WTC11 (cell line): ENCODE measurements at places on chromosomes 1 and 21.

GRCh38 chr1:35532497-35533223, 24.5 kb downstream of the KIAA0319L start:
- DNase-seq = no peak

DNA sequence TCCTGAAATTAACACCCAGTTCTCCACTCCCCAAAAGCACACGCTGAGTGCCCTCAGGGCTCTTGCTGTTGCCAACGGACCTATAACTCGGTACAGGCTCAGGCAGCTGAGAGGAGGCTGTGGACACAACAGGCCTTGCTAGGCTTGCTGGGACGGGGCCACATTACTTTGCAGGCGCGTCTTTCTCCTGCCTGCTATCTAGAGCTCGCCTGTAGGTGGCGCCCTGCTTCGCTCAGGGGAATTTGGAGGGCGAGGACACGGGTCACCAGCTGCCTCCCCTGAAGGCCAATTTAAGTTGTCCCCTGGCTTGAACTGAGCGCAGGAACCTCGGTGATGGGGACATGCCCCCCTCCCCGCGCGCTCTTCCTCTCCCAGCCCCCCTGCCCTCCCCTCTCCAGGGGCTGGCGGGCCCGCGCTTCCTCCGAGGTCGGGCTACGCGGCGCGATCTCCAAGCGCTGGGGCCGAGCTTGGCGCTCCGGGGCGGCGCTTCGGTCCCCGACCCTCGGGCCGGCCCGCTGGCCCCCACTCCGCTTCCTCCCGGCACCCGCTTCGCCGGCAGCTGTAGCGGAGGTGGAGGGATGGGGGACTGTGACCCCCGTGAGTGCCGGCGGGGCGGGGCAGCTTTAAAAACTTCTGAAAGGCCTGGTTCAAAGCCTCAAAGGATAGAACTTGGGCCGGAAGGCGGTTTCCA, 32.4 kb upstream of the NFIA start:
- DNase-seq = peak; percentile 97

- DNase-seq = no peak
Observed at GRCh38 chr1:227943381-227944089, 4.2 kb downstream of the WNT9A start.

GRCh38 chr1:224198572-224198971, 15.5 kb downstream of the DEGS1 start:
- no peak for DNase-seq

DNA sequence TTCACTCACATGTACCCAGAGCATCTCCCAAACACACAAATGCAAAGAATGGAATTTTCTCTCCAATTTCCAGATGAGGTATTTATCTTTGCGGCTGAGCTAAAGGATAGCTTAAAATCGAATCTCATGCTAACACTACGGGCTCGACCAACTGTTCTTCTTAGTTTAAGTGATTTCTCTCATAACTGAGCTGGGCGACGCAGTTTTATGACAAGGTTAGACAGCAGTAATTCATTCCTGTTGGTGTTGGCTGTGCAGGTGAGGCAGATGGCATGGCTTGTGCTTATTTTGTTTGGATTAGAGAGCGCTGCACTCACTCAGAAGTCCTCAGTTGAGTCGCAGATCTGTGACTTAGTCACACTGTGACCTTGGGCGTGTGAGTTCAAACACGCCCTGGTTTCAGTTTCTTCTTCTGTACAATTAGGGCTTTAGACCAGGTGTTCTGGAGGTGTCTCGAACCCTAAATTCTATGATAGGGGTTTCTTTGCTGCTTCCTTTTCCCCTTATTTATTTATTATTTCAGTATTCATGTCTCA, 41.5 kb upstream of the MRPS6 start:
- DNase-seq = no peak

GRCh38 chr1:20185834-20186782, at the start of the genes PLA2G2C and UBXN10:
Gene PLA2G2C, minus strand, starts transcription at chr1:20186518. Its CDS starts 9,155 bp downstream, at chr1:20177363.
Gene UBXN10, plus strand, starts transcription at chr1:20186096. Its CDS starts 4,466 bp downstream, at chr1:20190562.
- peak; percentile 81 for DNase-seq

GRCh38 chr1:43995984-43996732, 4.8 kb downstream of the CCDC24 start:
- no peak for DNase-seq

GRCh38 chr1:186609183-186609582, 71.0 kb downstream of the PTGS2 start:
- DNase-seq = no peak

DNA sequence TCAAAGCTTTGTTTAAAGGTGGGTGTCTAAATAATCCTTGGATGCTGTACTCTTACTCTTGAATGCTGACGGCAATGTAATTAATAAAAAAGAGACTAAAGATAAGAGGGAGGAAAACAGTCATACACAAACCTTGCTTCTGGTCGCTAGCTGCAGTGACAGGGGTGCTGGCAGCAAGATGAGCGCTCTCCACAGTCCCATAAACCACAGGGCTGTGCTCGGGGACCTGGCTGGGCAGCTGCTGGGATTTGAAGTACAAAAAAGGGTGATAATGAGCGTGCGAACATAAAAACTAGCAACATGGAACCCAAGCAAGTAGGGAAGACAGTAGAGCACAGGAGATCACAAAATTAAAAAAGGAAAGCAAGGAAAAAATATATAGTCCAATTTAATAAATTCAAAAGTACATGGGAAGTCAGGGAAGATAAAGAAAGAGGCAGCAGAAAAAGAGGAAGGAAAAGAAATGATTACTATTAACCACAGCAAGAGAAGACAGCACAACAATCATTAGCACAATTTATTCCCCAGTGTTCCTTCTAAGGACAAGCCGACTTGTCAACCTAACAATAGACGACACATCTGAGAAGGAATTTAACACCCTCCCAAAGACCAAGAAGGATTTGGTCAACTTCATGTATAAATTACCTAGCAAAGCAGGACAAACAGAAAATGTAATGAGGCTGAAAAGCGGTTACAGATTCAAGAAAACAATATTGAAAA, 162.9 kb upstream of the HP1BP3 start:
- DNase-seq = no peak

GRCh38 chr1:55986003-55986402, 593.4 kb downstream of the PLPP3 start:
- no peak for DNase-seq

GRCh38 chr1:25204797-25205480, 27.4 kb downstream of the SYF2 start:
- DNase-seq = no peak

DNA sequence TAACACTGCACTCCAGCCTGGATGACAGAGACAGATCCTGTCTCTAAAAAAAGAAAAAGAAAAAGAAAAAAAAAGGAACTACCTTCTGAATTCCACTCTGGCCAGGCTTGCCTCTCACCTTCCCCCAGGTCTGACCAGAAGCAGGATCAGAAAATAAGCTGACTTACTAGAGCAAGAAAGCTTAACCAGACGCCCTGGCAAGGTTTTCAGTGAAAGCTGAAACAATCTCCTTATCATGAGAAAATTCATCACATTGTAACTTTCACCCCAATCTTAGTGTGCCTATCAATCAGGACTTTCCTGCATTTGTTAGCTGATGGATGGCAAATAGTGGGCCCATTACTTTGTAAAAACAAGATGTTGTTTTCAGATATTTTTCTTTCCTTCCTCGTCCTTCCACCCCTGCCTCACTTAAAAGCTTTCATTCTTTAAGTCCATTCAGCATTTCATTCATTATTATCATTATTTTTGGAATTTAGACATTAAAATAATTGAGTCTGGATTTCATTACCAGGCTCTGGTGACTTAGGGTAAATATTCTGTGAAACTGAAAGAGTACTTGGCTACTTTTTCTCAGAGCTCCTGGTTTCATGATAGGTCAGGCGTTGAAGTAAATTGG, 96.5 kb upstream of the CD34 start:
- no peak for DNase-seq

GRCh38 chr1:121516234-121516967, 331.6 kb downstream of the SRGAP2C start:
- no peak for DNase-seq

DNA sequence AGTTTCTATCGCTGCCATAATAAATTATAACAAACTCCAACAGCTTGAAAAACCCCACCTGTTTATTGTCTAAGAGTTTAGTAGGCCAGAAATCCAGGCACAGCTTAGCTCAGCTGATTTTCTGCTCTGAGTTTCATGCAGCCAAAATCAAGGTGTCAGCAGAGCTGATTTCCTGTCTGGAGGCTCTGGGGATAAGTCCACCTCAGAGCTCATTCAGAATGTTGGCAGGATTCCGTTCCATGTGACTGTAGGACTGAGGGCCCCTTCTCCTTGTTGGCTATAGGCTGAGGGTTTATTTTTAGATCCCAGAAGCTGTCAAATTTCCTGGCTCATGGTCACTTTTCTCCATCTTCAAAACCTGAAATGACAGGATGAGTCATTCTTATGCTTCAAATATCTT, 91.6 kb upstream of the CHODL start:
- DNase-seq = no peak

GRCh38 chr1:155093911-155094621, 15.4 kb downstream of the EFNA3 start:
- DNase-seq = no peak

- no peak for DNase-seq
Observed at GRCh38 chr1:117814856-117815797, 114.3 kb downstream of the GDAP2 start.

DNA sequence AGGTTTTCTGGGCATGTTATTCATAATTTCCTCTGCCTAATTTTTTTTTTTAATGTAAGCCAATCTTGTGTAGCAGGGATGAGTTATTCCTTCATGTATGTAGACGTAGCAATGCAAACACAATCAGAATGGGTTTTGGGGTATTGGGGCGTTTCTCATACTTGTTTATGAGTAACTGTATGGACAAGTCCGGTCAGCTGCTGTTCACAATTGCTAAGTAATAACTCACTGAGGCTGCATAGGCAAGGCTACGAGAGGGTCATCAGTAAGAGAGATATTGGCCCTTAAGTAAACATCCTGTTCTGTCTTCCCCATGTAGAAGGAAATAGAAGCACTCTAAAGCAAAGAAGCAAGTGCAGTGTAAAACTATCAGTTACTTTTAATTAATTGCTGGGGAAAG, 9.5 kb upstream of the TARS2 start:
- DNase-seq = no peak

GRCh38 chr1:196660852-196661251, 9.0 kb downstream of the CFH start:
- DNase-seq = no peak

DNA sequence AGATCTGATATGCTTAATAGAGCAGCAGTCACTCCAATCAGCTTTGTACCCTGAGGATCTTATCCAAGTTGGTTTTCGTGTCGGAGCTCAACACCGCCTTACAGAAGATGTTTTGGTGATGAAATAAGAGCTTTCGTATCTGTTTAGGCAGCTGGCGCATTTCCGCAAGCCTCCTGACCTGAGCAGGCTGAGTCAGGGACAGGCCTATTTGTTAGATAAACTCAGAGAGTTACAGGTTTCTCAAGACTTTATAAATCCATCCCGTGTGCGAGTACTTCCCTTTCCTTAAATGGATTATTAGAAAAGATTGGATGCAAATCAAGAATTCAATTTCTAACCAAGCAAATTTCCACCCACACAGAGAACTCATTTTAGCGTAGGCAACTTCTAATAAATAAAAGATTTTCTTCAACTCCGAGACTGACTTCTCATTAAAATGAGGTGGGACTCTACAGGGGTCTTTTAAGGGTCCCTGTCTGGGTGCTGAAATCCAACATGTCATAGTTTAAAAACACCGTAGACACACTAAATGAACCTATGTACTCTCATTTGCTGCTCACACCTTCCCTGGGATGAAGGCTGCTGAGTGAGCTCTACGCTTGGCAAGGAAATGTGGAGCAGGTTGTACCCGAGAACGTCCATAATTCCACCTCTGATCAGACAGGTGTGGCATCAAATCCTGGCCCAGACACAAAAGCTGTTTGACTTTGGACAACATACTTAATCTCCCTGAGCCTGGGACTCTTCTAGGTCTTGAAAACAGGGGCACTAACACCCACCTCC, 106.9 kb upstream of the F3 start:
- no peak for DNase-seq

DNA sequence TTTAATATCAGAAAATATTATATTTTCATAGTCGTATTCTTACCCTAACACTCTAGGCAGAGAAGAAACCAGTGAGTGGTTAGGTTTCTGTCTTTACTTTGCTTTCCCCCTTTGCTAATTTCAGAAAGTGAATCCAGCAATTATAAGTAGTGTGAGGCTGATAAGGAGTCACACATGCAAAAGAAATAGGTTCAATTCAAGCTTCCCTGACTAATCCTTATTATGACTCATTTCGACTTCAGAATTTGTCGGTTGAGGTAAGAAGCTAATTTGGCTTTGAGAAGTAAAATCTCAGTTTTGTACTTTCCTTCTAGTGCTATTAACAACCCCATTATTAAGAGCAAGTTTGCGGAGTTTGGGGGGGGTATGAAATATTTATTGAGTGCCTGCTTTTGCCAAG, 22.4 kb downstream of the ESRRG start:
- no peak for DNase-seq

DNA sequence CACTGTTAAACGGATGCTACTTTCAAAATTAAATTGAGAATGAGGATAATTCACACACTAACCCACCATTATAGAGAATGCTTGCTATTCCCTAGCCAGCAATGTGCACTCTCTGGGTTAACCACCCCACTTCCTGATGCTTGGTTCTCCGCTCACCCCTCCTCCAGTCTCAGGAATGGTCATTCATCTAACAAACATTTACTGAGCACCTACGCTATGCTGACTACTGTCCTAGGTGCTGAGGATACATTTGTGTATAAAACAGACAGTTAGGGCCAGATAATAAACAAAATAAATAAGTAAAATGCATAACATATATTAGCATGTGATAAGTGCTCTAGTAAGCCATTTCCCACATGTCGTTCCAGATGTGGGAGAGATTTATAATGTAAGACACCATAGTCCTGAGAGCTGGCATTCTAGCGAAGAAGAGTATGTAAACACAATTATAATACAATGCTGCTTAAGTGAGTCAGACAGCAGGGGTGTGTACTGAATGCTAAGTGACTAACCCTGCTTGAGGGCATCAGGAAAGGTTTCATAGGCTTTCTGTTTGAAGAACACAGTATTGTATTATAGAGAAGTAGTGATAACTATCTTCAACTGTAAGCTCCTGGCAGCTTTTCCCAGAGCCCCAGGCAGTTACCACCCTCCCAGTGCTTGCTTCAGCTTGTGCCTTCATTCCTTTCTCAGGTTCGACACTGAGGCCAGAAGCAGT, 126.7 kb upstream of the CACHD1 start:
- DNase-seq = no peak

GRCh38 chr1:226661271-226661670, 77.8 kb downstream of the ITPKB start:
- DNase-seq = no peak

DNA sequence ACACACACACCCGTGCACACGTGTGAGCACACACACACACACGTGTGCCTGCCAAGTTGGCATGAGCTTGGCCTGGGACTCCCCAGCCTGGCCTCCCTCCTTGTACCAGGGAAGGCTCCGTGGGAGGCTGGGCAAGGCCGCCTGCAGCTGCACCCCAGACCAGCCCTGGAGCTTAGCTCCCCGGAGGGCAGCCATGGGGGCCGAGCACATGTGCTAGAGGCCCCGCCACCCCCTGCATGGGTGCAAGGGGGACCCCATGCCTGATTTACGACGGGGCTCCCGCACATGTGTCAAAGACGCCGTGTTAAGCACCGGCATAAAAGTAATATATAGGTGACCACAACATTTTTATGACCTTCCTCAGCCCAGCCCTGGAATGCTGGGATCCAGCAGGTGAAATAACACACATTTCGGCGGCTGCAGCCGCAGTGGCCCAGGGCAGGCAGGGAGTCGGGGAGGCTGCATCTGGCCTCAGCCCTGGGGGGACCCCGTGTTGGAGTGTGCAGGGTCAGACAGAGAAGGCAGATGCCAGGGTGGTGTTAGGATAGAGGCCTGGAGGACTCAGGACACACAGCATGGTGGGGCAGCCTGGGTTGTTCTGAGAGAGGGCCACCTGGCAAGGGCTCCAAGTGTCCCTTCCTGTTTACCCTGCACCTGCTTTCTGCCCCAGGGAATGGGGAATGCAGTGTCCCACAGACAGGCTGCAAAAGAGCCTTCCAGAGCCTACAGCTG, 56.3 kb downstream of the WNT9A start:
- no peak for DNase-seq
